ENCODE measurements at places on chromosomes 2 and 18.

DNA sequence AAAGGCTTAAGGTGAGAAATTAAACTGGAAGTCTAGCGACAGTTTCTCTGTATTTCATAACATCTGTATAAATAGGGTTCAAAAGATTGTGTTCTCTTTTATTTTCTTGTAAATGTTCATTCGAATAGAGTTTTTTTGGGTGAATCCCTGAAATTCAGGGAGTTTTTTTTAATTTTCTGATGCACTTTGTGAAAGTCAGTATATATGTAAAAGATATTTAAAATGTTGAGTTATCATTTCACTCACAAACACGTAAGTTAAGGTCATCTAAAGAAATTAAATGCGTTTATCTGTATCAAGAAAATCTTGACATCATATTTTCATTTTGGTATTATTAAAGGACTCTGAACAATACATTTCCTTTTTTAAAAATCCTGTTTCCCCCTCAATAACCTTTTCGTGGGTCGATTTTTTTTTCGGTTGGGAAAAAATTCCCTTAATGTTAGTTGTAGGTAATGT is 3.4 kb downstream of the SP9 start:
- DNase-seq, result no peak

- DNase-seq, result no peak
Measured at GRCh38 chr2:159985656-159986055, 76.8 kb downstream of the PLA2R1 start.

DNA sequence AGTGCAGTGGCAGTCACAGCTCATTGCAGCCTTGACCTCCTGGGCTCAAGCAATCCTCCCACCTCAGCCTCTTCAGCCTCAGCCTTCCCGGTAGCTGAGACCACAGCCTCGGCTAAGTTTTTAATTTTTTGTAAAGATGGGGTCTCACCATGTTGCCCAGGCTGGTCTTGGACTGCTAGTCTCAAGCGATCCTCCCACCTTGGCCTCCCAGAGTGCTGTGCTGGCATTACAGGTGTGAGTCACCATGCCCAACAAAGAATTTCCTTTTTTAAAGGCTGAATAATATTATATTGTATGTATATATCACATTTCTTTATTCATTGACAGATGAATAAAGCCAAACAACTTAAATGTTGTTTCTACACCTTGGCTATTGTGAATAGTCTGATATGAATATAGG is 42.5 kb downstream of the MOB4 start:
- no peak for DNase-seq

- DNase-seq, result no peak
Measured at GRCh38 chr18:6759579-6759978, 30.1 kb downstream of the ARHGAP28 start.
